ENCODE measurements at places on chromosomes 1 and 21.
A peak's percentile ranks its signal among the peaks of the same experiment; 100 is the strongest.

DNA sequence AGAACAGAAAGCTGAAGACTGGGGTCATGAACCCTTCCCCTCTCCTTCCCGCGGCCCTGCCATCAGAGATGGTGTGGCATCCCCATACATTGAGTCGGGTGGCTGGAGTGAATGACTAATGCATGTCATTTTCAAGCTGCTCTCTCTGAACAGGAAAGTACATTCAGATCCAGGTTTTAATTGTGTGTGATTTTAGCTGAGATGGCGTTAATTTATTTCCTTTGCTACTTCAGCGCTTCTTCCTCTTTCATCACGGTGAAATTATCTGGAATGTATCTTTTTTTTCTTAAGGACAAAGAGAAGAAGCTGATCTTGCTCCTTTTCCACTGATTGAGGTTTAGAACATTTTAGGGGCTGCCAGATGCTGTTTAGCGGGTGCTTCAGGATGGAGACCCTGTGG is 8.6 kb upstream of the LRRN2 start:
- DNase-seq = no peak

GRCh38 chr21:29177800-29178199 is 47.4 kb downstream of the MAP3K7CL start:
- no peak for DNase-seq

DNA sequence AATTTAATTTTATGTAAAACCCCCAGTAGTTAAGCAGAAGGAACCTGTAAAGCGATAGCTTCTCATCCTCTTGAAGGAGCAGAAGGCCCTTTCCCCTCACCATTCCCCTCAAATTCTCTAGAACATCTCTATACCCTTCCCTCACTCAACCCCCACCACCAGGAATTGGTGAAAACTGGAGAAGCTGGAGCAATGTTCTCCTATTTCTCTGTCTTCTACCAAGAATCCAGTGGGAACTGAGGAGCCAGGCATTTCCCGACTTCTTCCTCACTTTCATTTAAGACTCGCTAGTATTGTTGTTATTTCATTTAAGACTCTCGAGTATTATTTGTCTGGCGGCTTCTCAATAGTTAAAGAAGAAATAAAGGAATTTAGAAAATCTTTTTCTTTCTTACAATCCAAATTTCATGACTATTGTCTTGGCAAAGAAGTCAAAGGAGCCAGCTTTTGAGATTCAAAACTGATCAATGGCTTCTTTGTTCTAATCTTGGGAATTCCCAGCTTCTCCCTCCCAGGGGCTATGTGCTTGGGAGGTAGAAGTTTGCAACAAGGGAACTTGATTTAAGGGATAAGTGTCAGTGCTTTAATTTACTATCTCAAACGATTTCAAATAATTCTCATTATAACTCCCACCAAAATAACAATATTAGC is 253.3 kb upstream of the ADGRL2 start:
- DNase-seq = no peak

DNA sequence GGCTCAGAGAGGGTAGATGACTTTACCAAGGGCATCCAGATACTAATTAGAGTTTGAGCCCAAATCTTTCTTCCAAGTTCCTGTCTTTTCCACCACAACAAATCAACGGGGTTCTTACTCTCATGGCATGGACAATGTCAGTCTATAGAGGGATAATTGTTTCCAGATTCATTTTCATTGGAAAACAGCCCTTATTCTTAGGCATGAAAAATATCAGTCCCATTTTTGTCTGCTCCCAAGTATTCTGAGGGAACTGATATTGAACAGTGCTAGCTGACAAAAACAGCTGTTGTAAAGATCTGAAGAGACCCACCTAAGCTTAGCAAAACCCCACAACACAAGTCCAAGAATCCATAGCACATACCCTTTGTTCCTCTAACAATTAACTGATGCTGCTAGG is 349.1 kb upstream of the BEND5 start:
- DNase-seq = no peak

DNA sequence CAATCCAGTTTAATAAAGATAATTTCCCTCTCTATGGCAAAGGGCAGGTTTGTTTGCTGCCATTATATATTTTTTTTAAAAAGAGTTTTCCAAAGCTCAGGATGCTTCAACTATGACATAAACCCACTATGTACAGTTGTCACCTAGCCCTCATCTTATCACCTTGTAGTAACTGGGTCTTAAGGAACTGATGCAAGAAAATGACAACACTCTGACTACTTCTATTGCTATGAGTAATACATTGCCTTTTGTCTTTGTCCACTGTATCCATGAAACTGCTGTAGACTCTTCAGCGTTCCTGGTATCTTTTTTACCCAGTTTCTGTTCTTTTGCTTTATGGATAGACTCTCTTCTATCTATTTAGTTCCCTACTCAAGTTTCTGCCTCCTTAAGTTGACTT is 586.5 kb downstream of the NEGR1 start:
- no peak for DNase-seq

DNA sequence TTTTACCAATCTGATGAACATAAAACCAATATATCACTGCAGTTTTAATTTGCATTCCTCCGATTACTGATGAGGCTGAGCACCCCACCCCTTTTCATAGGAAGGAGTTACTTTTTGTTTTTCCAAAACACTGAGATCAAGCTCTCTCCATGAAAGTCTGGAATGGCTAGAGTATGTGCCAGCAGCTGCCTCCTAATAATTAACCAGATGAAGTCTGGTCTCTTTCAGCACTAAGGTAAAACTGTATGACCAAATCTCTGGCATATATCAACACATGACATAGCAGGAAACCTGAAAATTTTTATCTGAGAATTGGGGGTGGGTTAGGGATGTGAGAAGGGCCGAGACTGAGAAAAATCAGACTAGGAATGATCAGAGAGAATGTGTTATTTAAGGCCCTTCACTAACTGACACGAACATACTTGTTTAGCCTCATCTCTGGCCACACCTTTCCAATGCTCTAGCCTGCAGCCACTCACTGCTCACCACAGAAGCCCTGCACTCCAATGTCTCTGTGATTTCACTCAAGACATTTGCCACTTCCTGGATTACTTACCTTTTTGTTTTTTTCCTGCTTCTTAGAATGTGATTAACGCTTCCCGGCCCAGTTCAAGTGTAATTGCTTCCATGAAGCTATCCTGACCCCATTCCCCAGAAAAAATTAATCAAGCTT is 34.7 kb downstream of the WASF2 start:
- DNase-seq = no peak

DNA sequence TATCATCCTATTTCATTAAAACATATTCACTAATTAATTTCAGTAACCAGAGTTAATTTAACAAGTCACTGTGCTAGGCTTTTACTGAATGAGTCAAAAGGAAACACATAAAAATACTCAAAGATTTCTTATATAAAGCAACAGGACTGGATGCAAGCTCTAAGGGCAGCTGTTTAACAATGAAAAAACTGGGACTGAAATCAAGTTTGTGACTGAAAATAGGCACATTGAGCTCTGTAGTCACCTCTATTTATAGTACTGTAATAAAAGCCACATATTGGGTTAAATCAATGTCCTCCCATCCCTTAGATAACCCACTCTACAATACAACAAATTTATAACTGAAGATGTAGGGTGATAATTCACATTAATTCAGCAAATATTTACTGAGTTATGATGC is 52.4 kb downstream of the SMYD3 start:
- DNase-seq = no peak

DNA sequence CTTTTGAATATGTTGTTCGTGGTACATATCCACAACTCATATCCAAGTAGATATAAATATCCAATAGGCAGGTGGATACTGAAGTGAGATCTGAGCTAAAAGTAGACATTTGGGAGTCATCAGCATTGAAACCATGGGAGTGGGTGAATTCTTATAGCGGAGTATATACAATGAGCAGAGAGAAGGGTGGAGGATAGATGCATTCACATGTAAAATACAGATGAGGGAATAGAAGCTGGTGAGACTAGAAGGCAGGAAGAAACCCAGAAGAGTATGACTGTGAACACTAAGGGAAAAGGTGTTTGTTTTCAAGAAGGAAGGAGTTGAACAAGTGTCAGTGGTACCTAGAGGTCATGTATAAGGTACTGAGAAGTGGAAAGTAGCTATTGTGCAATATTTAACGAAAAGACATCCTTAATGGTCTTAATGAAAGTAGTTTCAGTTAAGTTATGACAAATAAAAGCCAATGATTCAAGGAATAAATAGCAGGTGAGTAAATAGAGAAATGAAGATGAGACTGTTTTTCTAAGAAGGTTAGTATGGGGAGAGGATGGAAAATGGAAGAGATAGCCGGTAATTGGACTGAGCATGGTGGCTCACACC is 181.6 kb upstream of the CACYBP start:
- DNase-seq = no peak

GRCh38 chr1:31581821-31582810 is 5.8 kb downstream of the TINAGL1 start:
- no peak for DNase-seq

- no peak for DNase-seq
These were observed 15.1 kb downstream of the MCL1 start for GRCh38 chr1:150564051-150564991.

- no peak for DNase-seq
These were observed 98.9 kb downstream of the TMEM53 start for GRCh38 chr1:44575396-44575795.

DNA sequence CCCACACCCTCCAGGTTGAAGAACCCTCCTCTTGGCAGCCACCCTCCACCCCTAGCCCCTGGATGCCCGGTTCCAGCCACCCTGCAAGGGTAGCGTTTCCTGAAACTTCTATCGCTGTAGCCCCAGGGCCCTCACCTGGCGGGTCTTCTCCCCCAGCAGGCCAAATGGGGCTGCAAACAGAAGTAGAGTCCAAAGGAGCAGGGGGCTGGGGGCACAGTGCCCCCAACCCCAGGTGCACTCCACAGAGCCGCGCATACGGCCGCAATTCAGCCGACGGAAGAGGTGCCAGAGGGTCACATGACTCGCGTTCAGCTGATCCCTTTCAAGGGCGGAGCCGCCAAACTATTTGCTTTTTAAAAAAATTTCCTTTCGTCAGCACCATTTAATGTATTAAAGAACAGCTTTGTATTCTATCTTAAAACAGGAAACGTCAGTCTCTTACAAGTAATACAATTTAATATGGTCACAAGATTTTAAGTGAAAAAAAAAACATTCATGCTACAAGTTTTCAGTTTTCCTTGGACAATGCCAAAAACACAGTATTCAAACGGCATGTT is at the start of gene GLMP:
Gene GLMP (minus strand): TSS at position 289 of the 557 bp plus-strand sequence. CDS start 34 bp downstream, at position 255.
- DNase-seq = no peak

- no peak for DNase-seq
These were observed 53.4 kb upstream of the SRP9 start for GRCh38 chr1:225724251-225724650.

- peak; percentile 54 for DNase-seq
These were observed 6.2 kb downstream of the RASSF5 start for GRCh38 chr1:206513312-206514111.

GRCh38 chr1:106688446-106688845 is 368.0 kb upstream of the PRMT6 start:
- no peak for DNase-seq

- DNase-seq = no peak
These were observed 31.0 kb upstream of the BEND5 start for GRCh38 chr1:48807554-48808260.

All from GM04503 (cell line).